Prostate gland (tissue), 2 donors: ENCODE measurements at places on chromosomes 4 and X.

DNA sequence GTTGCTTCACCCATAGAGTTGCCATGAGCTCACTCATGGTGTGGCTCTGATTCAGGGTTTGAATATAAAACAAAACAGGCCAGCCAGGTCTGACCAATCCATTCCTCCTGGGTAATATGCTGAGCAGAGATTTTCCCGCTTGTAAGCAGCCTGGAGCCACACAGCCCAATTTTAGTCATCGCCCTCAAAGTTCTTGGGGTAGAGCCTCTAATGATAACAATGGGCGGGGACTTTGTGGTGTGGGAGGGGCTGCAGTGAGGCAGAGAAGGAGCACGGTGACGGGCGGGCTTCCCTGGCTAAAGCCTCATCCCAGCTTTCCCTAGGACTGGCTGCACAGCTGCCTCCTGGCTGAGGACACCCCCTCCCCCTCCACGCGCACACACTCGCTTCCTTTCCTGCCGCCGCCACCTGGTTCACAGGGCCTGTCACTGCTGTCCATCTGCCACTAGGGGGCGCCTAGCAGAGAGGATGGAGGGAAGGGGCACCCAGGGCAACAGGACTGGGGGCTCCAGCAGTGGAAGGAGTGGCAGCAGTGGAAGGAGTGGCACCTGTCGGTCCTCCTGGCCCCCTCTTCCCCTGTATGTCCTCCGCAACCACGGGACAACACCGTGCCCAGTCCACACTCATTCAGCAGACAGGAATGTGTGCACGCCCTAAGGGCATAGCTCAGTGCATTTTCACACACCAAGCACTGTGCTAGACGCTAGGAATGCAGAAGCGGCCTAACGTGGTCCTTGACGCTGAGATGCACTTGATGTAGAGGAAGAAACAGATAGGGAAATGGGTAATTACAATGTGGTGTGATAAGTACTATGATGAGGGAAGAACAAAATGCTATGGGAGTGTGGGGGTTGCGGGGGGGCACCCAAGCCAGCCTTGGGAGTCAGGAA, 26.8 kb downstream of the PRPS1 start:
- DNase-seq = no peak
- no peaks in the 10 kb centered on the region for H3K4me1 ChIP-seq
- no peaks in the 10 kb centered on the region for H3K27me3 ChIP-seq
- no peaks in the 10 kb centered on the region for H3K36me3 ChIP-seq
- no peak overlapping the region for H3K4me3 ChIP-seq

- H3K27me3 ChIP-seq = no peaks in the 10 kb centered on the region
- H3K36me3 ChIP-seq = no peaks in the 10 kb centered on the region
- H3K4me3 ChIP-seq = no peak overlapping the region
- H3K27ac ChIP-seq = no peak overlapping the region
- DNase-seq = no peak
These were observed 245.7 kb downstream of the AR start for GRCh38 chrX:67789536-67789935.

DNA sequence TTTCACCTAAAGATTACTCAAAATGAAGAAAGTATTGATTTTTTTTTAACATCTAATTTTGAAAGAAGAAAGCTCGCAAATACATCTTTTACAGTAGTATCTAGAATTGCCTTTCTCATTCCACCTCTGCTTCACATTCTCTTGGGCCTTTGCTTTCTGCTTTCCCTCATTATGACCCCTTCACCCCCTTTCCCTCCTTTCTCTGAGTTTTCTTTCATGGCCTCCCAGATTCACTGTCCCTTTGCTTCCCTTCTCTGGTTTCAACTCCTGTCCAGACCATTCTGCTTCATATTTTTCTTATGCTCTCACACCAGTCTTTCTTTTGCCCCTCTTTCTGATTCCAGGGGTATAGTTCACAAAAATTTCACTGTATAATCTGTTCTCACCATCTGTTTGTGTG, 29.0 kb downstream of the ADH5 start:
- H3K27ac ChIP-seq = no peak overlapping the region
- H3K4me1 ChIP-seq = peaks cover 2% of the 10 kb centered on the region
- H3K36me3 ChIP-seq = no peaks in the 10 kb centered on the region
- no peaks in the 10 kb centered on the region for H3K27me3 ChIP-seq
- H3K4me3 ChIP-seq = no peak overlapping the region

GRCh38 chr4:122909683-122910082, 12.7 kb downstream of the NUDT6 start:
- H3K4me1 ChIP-seq = no peaks in the 10 kb centered on the region
- H3K36me3 ChIP-seq = no peaks in the 10 kb centered on the region
- DNase-seq = no peak
- no peak overlapping the region for H3K27ac ChIP-seq
- H3K4me3 ChIP-seq = no peak overlapping the region

GRCh38 chr4:40606239-40606767, 23.4 kb downstream of the RBM47 start:
- H3K36me3 ChIP-seq = no peaks in the 10 kb centered on the region
- H3K27me3 ChIP-seq = no peaks in the 10 kb centered on the region
- no peaks in the 10 kb centered on the region for H3K4me1 ChIP-seq
- no peak overlapping the region for H3K4me3 ChIP-seq
- peak overlapping the region; percentile 97 for H3K27ac ChIP-seq

DNA sequence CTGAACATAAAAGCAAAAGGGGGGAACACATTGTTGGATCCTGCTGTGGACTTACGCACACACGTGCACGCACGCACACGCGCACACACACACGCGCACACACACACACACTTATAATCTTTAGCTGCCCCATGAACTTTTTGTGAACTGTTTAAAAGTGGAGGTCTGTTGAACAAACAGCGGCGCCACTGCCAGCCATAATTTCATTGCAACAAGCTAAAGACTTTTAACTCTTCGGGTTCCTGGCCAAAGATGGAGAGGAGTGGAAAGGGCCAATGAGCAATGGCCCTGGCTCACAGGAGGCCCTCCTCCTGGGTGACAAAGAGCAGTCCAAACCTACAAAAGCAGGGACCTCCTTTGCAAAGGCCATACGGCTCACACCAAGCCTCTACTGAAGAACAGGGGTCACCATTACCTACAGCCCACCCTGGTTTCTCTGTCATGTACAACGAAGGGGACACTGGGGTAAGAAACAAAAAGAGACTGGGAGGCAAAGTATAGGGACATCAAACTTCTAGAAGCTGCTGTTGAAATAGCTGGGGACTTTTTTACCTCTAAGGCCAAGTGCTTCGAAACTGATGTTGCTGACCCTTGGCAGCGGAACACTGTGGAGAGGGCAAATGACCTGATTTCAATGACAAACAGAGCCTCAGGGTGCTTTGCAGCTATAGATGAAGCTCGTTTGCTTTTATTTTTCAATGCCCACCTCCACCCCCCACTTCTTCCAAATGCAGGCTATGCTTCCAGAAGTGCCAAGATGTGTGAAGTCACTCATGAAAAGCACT, 16.7 kb downstream of the BCOR start:
- peaks cover 3% of the 10 kb centered on the region for H3K4me1 ChIP-seq
- DNase-seq = no peak
- H3K27ac ChIP-seq = no peak overlapping the region
- no peaks in the 10 kb centered on the region for H3K36me3 ChIP-seq
- no peaks in the 10 kb centered on the region for H3K27me3 ChIP-seq

- H3K27me3 ChIP-seq = no peaks in the 10 kb centered on the region
- no peaks in the 10 kb centered on the region for H3K4me1 ChIP-seq
- H3K36me3 ChIP-seq = no peaks in the 10 kb centered on the region
- no peak overlapping the region for H3K27ac ChIP-seq
These were observed 20.3 kb upstream of the DYNLT3 start for GRCh38 chrX:37867536-37868153.

DNA sequence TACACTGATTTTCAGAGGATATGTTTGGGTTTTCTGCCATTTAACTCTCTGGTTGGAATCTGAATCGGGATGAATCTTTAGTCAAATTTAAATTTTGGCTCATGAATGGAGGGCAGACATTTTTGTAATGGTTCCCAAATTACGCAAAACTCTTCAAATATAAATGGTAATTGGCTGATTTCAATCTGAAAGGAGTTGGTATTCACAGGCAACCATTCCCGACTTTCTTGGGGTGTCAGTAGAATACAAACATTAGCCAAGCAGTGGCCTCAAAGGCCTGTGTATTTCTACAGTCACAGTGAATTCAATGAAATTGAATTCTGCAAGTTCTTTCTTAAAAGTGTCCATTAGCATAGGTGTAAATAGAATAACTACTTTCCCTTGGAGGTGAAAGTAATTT, 668.8 kb upstream of the PRKX start:
- DNase-seq = no peak
- no peak overlapping the region for H3K4me3 ChIP-seq
- H3K27ac ChIP-seq = no peak overlapping the region
- no peaks in the 10 kb centered on the region for H3K36me3 ChIP-seq
- H3K27me3 ChIP-seq = no peaks in the 10 kb centered on the region

DNA sequence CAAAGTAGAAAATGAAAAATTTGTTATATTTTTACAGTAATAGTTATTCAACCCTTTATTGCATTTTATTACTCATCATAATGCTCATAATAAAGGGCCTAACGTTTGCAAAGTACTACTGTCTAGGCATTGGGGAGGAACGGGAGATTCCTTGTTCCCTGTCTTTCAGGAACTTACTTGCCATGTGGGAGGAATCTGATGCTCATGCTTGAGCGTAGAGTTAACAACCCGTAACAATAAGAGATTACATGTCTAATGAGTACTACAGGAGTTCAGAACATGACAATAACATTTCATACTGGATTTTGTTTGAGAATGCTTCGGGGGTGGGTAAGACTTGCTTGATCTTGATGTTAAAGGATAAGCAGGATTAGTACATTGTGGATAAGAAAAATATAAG, 2.9 kb downstream of the CCSER1 start:
- DNase-seq = no peak
- no peaks in the 10 kb centered on the region for H3K4me1 ChIP-seq
- H3K27ac ChIP-seq = no peak overlapping the region
- H3K4me3 ChIP-seq = no peak overlapping the region
- H3K36me3 ChIP-seq = no peaks in the 10 kb centered on the region

DNA sequence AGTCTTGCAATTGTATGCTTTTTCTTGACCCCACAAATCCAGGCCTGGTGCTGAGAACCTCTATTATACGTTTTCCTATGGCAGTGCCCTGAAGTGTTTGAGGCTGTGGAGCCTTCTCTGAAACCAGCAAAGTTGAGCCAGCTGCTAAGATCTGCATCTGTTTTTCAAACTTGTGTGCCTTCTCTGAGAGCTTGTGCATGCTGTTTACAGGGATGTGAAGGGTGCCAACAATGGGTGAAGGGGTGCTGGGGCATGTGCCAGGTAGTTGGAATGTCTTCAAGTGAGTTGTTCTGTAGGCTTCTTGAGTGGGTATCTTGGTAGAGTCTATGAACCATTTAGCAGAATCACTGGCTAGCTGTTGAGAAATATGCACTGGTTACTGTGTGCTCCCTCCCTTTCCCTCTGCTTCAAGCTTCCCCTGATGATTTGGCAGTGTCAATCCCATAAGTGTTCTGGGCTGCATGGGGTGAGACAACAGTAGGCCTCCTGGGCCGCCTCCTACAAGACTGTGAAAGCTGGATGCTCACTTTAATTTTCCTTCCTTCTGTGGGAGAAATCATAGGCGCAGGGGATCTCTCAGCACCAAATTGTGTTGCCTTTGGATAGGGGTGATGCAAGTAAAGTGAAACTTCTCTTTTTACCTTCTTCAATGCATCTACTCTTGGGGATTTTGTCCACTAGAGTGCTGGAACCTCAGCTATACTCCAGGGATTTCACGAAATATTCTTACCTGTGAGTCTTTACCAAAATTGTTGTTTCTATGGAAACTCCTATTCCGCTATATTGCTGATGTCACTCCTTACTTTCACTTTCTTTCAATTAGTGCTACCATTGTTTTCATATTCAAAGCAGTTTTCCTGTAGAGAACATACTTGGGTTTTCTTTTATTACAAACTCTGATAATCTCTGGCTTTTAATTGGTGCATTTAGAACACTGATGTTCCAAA, 30.0 kb downstream of the ITM2A start:
- no peaks in the 10 kb centered on the region for H3K4me1 ChIP-seq
- H3K27me3 ChIP-seq = no peaks in the 10 kb centered on the region
- no peak for DNase-seq
- no peak overlapping the region for H3K27ac ChIP-seq

DNA sequence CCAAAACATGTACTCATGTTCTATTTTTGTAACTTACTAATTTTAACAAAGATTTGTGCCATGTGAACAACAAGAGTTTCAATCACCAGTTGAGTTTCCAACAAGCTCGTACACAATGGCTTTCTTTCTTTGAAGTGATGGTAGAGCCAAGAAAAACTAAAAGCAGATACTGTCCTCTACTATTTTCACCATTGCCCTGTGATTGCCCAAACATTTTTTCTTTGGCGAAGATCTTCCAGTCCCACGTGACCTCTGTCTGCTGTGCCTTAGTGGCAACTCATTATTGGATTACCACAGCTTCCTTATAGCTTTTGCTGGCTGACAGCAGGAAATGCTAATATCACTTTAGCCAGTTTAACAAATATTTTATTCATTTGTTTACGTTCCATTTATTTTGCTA, 1147.1 kb downstream of the STIM2 start:
- H3K36me3 ChIP-seq = no peaks in the 10 kb centered on the region
- no peaks in the 10 kb centered on the region for H3K27me3 ChIP-seq
- no peak overlapping the region for H3K4me3 ChIP-seq
- no peak for DNase-seq

GRCh38 chr4:182876427-182876826, 40.8 kb downstream of the DCTD start:
- no peak for DNase-seq
- H3K4me1 ChIP-seq = no peaks in the 10 kb centered on the region
- no peaks in the 10 kb centered on the region for H3K36me3 ChIP-seq
- no peaks in the 10 kb centered on the region for H3K27me3 ChIP-seq

DNA sequence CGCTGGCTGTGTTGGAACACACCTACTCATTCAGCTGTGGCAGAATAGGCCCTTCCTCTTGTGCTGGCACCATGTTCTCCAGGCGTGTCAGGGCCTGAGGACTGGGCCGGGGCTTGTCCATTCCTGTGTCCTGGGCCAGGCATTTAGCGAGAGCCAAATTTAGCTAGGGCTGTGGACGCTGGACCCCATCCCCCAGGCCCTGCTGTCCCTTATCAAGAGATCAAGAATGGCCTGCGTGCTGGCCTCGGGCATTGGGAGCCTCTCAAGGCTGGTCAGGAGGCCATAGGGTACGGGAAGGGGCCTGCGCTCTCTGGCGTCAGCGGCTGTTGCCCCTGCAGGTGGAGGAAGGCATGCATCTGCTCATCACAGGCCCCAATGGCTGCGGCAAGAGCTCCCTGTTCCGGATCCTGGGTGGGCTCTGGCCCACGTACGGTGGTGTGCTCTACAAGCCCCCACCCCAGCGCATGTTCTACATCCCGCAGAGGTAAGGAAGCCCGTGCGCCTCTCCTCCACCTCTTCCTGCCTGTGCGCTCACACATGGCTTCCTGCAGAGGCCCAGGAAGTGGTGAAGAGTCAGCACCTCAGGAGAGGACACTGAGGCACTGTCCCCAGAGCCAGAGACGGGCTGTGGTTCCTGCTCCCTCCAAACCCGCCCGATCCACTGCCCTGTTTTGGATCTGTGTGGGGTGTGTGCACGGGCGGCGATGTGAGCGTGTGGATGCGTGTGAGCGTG, 15.3 kb downstream of the ABCD1 start:
- H3K4me3 ChIP-seq = no peak overlapping the region
- H3K36me3 ChIP-seq = no peaks in the 10 kb centered on the region
- DNase-seq = no peak
- H3K27ac ChIP-seq = no peak overlapping the region
- no peaks in the 10 kb centered on the region for H3K4me1 ChIP-seq

- DNase-seq = no peak
- H3K27ac ChIP-seq = no peak overlapping the region
- H3K4me1 ChIP-seq = peaks cover 7% of the 10 kb centered on the region
- H3K4me3 ChIP-seq = no peak overlapping the region
- H3K36me3 ChIP-seq = no peaks in the 10 kb centered on the region
These were observed 271.8 kb downstream of the PPP3CA start for GRCh38 chr4:101075536-101075935.

- no peaks in the 10 kb centered on the region for H3K4me1 ChIP-seq
- no peaks in the 10 kb centered on the region for H3K27me3 ChIP-seq
- H3K27ac ChIP-seq = no peak overlapping the region
These were observed 108.4 kb upstream of the ATXN3L start for GRCh38 chrX:13428053-13428786.
